Smooth muscle cell of bladder (primary cell): ENCODE measurements at places on chromosomes 5 and 9. TPM values are rescaled to one million over a fixed set of nuclear protein-coding genes. Genes with fewer than 3 reads are reported as not detected.

SPATA31A1 gene
- not detected in 2 replicates for total RNA-seq

NUTM2G gene
- total RNA-seq = not detected in 2 replicates

MRRF gene
- total RNA-seq = 30.1 and 34.7 TPM in 2 replicates

TRMT10B gene
- 2.9 and 3.4 TPM in 2 replicates for total RNA-seq

TAF11L2 gene
- not detected in 2 replicates for total RNA-seq

GRIA1 gene
- under 0.01 and 0.18 TPM in 2 replicates for total RNA-seq

FOXD4L6 gene
- under 0.01 and 0.09 TPM in 2 replicates for total RNA-seq

SURF6 gene
- total RNA-seq = 7.4 and 11.6 TPM in 2 replicates

FCN1 gene
- total RNA-seq = not detected in 2 replicates

CDC20B gene
- total RNA-seq = under 0.01 TPM in 1 of 2 replicates, not detected in the other

CDKN2B gene
- total RNA-seq = 18.5 and 37.2 TPM in 2 replicates
